CD4-positive, alpha-beta T cell treated with Interleukin-12 subunit alpha and Interleukin-12 subunit beta, for 1 hour (primary cell): ENCODE measurements at places on chromosomes 2 and 18.

GRCh38 chr2:204899983-204900382 is 354.7 kb downstream of the PARD3B start:
- DNase-seq: no peak

DNA sequence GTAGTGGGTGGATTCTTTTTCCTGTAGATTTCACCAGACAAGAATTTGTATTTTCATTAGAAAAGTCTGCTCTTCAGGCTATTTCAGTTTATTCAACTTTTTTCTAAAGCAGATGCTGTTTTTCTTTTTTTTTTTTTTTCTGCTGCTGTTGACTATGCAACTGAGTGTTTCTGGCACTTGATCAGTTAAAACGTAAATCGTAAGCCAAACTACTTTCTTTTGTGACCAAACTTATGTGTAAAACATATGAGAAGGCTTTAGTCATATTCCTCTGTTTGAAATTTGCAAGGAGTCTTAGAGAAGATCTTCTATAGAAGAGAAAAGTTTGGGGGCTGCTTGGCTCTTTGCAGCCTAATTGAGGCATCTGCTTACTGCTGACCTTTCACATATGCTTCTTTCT is 170.1 kb downstream of the PARD3B start:
- DNase-seq: no peak

DNA sequence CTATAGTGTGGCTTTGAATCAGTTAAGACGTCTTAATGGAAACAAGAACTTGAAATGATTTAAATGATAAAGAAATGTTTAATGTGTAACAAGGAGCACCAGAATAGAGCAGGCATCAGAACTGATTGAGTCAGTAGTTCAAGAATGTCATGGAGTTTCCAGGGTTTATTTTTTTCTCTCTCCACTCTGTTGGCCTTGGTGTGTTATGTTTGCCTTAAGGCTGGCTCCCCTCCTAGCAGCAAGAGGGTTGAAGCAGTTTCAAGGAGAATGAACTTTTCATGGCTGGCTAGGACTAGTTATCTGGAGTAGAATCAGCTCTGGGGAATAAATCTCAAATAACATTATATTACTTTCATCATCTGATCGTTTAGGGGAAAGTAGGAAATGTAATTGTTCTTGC is 13.4 kb upstream of the GLS start:
- no peak for DNase-seq

DNA sequence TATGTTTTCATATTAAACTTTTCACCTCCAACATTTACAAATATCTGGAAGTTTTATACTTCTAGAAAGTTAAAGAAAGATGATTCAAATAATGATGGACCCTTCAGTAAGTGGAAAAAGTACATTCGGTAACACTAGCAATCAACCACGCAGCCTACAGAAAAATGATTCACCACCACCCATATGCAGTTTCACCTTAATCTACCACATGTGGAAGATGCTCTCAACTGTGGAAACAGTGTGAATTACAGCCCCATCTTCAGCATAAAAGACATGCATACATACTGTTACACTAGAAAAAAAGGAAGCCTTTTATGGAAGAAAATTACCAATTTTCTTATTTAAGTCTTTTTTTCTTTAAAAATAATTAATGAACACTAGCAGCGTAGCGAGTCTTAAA is 1.1 kb downstream of the SLC38A11 start:
- DNase-seq: no peak

DNA sequence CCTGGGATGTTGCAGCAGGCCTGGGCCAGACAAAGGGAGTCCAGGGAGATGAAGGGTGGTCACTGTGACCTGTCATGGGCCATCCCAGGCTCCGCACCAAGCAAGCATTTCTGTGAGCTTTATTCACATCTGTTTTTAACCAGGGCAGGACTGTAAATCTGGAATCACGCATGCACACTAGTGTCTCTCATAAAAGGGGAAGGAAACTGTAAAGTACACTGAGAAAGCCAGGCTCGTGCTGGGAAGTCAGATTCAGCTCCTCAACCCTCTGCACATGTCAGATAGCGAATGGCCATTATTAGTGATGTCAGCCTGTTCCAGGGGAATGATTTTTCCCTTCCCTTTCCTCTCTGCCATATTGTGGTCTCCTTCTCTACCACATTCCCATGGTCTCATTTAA is 818.6 kb upstream of the RAB6C start:
- no peak for DNase-seq
